ENCODE measurements at places on chromosomes 1 and 21.

DNA sequence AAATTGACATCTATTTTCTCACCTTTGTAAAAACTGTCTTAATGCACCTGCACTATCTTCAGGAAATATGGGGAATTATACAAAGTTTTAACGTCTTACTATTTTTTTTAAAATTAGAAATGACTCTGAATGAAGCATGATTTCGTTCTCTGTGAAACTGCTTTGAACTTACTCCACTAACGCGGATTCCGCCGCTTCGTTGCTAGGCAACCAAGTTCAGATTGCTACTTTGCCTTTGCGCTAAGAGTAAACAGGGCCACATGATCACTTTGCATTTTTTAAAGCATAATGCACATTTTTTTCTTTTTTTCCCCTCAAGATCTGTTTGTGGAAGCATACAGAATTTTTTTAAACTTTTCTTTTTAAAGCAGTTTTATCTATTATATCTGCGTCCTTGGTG, 690.5 kb downstream of the BRINP3 start:
- DNase-seq = no peak

- DNase-seq = no peak
These were observed 9.6 kb upstream of the PLA2G4A start for GRCh38 chr1:186819126-186819525.

- no peak for DNase-seq
These were observed 9.3 kb upstream of the SRARP start for GRCh38 chr1:15994590-15995351.

GRCh38 chr1:171661076-171661650, 8.7 kb upstream of the MYOC start:
- DNase-seq = no peak

DNA sequence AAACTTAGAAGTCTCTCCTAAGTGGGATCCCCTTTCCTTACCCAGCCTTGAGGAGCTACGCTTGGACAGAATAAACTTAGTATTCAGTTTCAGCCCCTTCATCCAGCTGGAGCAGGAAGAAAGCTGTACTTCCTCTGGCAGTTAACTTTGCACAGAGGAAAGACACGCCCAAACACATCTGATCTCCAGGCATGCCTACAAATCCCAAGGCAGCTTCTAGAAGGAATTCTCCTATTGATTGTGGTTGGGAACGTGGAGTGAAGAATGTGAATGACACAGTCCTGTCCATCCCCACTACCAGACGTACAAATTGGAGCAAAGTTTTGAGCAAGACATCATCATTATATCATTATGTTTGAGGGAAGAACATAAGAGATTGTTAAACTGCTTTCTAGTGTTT, 6.6 kb upstream of the AK4 start:
- DNase-seq = no peak

- no peak for DNase-seq
These were observed 3.3 kb upstream of the LPAR3 start for GRCh38 chr1:84896279-84896678.

All from GM18507 (cell line).